Fibroblast of skin of right quadriceps (primary cell): ENCODE measurements at places on chromosomes 13 and 19.

GRCh38 chr19:1267477-1268225 lies 1.5 kb upstream of the CIRBP start:
- peak; percentile 58 for DNase-seq

DNA sequence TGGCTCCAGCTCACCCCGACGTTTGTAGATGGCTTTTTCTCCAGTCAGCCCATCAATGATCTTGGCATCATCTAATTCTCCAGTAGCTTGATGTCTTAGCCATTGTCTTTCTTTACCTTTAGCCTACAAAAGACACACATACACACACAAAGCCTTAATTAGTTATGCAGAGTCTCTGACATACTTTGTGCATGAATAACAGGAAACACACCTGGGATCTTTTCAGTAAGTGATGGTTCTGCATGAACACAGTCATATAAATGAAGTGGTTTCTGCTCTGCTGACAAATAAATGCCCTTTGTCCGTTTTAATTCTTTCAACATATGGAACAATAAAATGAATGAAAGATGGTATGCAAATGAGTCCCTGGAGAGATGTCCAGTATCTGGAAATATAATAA lies 133.3 kb downstream of the RGCC start:
- DNase-seq: peak; percentile 13

- DNase-seq: no peak
Measured at GRCh38 chr19:31583148-31583547, 233.9 kb upstream of the TSHZ3 start.

- no peak for DNase-seq
Measured at GRCh38 chr13:99760456-99760855, 211.1 kb downstream of the ZIC5 start.

GRCh38 chr19:40806423-40807146 lies 7.6 kb downstream of the EGLN2 start:
- DNase-seq: peak; percentile 98

- DNase-seq: no peak
Measured at GRCh38 chr13:29500386-29500785, 95.1 kb downstream of the SLC7A1 start.

GRCh38 chr13:111343186-111343805 lies 22.9 kb downstream of the TEX29 start:
- DNase-seq: no peak
